ENCODE measurements at places on chromosomes 7 and 10.
A peak's percentile ranks its signal among the peaks of the same experiment; 100 is the strongest.

- DNase-seq, result peak; percentile 13
These were observed 44.2 kb upstream of the A1CF start for GRCh38 chr10:50929670-50930069.

- DNase-seq, result no peak
These were observed 17.3 kb downstream of the ANTXRL start for GRCh38 chr10:46304062-46304461.

- DNase-seq, result no peak
These were observed 158.0 kb upstream of the PTN start for GRCh38 chr7:137501562-137501961.

- DNase-seq, result no peak
These were observed 176.2 kb upstream of the CSTF2T start for GRCh38 chr10:51875610-51876009.

- no peak for DNase-seq
These were observed 37.7 kb downstream of the SNX13 start for GRCh38 chr7:17902599-17902998.
